ENCODE measurements at places on chromosomes 16 and 17.
A peak's percentile ranks its signal among the peaks of the same experiment; 100 is the strongest.

DNA sequence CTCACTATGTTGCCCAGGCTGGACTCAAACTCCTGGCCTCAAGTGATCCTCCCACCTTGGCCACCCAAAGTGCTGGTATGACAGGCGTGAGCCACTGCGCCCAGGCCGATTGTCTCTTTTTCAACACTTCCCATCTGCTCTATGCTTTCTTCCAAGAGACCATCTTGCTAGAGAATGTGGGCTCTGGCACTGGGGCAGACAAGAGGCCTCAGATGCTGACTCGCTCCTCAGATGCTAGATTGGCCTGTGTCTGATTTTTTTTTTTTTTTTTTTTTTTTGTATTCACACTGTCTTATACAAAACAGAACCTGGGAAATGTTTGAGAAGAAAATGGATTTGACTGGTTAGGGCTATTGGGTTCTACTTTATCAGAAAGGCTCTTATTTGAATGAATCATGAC is 58.2 kb downstream of the CYB5D2 start:
- DNase-seq = no peak

GRCh38 chr16:4893103-4893862 is 43.7 kb downstream of the PPL start:
- DNase-seq = no peak

GRCh38 chr16:19636436-19637267 is 81.1 kb downstream of the VPS35L start:
- no peak for DNase-seq

GRCh38 chr16:77033516-77033915 is 157.5 kb upstream of the MON1B start:
- no peak for DNase-seq

DNA sequence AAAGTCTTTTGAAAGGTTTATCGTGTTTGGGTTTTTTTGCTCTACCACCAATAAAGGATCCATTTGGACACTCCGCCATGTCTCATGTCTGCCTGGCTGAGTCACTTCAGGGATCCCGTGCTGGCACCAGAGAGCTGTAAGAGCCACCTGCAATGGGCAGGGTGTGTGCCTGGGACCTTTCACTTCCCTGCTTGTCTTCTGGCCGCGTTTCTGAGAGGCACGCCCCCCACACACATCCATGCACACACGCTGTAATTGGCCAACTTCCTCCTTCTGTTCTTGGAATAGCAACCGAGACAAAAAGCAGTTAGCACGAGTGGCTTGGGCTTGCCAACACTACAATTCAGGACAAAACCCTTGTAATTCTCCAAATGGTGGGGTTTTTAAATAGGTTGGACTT is 9.8 kb upstream of the SOST start:
- peak; percentile 90 for DNase-seq

GRCh38 chr17:65039336-65039988 is 17.1 kb downstream of the GNA13 start:
- DNase-seq = no peak

DNA sequence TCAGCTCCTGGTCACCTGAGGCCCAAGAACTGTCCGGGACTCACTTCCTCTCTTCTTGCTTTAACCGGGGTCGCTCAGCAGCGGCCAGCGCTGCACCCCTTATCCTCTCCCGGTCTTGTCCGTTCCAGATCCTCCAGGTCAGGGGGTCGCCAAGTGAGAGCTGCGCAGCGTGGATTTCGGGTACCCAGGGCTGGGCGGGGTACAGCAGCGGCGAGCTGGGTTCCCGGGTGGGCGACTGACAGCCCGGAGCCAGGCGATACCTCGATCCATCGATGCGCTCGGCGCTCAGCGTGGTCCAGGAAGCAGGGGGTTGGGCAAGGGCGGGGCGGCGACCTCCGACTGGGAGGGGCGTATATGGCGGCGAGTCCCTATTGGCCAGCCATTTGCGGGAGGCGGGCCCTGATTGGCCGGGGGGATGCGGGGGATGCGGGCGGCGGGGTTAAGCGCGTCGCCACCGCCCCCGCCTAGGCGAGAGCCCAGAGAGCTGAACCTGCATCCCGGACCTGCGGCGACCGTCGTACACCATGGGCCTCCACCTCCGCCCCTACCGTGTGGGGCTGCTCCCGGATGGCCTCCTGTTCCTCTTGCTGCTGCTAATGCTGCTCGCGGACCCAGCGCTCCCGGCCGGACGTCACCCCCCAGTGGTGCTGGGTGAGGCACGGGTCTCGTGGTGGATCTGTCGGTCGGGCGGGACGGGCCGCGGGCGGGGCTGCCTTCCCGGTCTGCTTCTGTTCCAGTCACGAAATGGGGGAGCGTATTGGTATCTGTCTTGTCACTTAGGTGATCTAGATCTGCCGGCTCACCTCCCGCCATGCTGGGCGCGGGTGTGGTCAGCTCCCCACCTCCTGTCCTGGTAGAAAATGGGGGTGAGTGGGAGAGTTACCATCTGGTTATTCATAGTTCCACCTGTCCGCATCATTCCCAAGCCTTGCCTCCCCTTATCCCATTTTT is at the start of gene PLA2G15:
Gene PLA2G15 (plus strand): TSS at position 471 of the 951 bp plus-strand sequence. CDS start 54 bp downstream, at position 525.
- peak; percentile 96 for DNase-seq

DNA sequence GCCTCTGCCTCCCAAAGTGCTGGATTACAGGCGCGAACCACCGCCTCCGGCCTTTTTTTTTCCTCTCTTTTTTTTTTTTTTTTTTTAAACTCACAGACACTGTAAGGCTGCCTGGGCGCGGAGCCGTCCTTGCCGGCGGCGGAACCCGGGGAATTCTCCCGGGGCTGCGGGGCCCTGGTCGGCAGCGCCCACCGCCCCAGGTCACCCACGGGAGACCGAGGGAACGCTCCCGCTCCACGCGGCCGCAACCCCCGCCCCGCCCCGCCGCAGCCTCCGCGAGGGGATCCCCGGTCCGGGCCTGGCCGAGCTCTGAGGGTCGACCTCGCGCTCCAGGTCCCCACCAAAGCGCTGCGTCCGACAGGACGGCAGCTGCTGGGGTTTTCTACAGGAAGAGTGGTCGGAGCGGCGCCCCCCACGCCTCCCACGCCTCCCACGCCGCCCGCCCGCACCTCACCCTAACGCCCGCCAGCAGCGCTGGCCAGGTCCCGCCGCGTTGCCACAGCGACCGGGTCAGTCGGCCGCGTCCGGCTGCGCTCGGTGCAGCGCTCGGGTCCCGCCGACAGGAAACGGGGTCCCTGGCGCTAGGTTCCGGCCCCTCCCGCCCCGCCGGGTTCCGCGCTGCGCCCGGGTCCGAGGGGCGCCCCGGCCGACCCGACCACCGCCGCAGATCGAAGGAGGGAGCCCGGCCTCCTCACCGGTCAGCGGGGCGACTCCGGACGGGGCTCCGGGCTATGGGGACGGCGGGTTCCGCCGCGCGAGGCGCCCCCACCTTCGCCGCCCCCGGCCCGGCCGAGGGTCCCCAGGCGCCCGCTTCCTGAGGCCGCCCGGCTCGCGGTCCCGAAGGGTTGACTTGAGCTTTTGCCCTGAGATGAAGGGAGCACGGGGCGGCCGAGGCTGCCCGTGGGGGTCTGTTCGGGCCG is at the start of gene CCDC57:
Gene CCDC57 (minus strand): TSS at position 512 of the 920 bp plus-strand sequence. CDS start 10,898 bp downstream, outside the sequence.
- DNase-seq = peak; percentile 76

GRCh38 chr17:29294580-29294900 is 592 bp upstream of the NUFIP2 start:
- no peak for DNase-seq

GRCh38 chr17:37054894-37055293 is 106.1 kb downstream of the AATF start:
- no peak for DNase-seq

DNA sequence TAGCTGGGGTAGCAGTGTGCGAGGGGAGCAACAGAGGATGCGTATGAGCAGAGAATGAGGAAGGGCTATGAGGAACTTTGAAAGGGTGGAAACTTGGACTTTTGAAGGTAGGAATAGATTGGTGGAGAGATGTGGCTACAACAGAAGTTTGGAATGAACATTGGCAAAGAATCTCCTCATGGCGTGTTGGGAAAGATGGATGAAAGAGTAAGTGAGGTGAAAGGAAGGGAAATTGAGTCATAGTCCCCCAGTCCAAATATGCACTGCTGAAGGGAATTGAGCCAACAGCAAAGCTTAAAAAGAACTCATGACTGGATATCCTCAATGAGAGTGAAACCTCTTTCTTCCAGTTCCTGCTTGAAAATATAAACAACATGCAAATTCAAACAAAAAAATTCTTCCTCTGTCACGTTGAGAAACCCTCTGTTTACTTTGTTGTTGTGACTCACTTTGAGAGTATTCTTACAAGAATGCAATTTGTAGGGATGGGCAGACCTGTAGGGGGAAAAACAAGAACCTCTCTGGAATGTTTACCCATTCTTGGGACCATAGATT is 313.2 kb upstream of the KCNJ16 start:
- no peak for DNase-seq

DNA sequence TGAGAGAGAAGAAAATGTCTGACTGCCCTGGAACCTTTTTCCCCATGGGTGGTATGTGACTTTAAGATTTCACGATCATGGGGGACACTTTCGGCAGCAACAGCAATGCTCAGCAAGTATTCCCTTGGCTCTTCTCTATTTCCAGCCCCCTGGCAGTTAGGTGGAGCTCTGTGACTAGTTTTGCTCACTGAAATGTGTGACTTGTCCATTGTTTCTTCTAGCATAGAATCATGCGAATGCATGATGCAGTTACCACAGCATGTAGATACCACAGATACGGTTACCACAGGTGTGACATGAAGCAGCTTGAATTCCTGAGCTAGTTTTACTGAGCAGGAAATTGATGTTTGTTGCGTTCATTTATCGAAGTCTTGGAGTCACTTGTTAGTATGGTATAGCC is 1034.5 kb upstream of the EEF2KMT start:
- no peak for DNase-seq

DNA sequence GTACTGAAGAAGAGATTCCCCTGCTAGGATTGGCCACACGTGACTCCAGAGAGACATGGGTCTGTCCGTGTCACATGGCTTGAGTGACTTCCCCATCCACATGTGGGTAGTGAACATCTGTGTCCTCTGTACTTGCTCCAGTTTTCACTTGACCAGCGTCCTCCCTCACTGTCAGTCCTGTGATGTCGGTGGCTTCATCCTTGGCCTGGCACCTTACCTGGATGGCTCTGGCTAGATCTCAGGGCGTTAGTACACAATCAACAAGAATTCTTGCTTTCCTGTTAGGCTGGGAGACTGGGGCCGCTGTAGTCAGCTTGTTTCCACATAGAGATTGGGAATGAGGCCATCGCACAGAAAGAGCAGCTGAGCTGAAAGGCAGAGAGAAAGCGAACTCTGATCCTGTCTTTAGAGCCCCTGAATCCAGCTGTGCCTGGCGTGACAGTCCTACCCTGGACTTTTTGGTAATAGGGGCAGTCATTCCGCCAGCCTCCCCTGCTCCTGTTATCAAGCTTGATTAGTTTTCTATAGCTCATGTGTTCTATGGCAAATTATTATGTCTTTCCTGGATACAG is 227.3 kb downstream of the SNX29 start:
- no peak for DNase-seq

DNA sequence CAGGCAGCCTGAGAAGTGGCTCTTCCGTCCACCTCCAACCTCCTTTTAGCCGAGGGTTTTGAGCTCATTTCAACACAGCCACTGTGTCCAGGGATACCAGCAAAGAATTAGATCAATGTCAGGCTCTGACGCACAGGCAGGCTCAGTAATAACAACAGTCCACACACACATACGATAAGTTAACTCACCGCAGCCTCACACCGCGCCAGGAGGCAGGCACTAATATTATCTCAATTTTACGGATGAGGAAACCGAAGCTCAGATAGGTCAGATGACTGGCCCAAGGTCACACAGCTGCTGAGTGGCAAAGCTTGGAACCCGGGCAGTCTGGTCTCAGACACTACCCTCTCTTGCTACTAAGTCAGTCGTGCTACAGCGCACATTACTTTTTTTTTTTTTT is 22.9 kb downstream of the ABR start:
- no peak for DNase-seq

GRCh38 chr16:64910356-64910755 is 211.5 kb downstream of the CDH11 start:
- DNase-seq = no peak

- no peak for DNase-seq
Observed at GRCh38 chr17:17942846-17943245, 29.4 kb downstream of the TOM1L2 start.

DNA sequence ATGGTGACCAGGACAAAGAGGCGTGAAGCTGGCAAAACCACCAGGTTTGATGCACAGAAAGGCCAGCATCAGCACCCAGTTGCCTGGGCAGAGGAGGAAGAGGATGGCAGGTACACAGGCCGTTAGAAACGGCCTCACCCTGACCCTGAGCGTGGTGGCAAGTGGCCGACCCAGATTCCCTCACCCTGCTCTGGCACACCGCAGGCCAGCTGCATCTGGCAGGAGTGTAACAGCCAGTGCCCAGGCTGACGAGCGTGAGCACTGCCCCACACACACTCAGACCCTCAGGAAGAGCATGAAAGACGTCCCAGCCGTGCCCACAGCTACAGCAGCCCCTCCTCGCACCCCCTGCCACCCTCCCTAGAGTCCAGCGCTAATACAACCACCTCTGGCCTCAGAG is 82.0 kb downstream of the ANKRD11 start:
- DNase-seq = no peak

DNA sequence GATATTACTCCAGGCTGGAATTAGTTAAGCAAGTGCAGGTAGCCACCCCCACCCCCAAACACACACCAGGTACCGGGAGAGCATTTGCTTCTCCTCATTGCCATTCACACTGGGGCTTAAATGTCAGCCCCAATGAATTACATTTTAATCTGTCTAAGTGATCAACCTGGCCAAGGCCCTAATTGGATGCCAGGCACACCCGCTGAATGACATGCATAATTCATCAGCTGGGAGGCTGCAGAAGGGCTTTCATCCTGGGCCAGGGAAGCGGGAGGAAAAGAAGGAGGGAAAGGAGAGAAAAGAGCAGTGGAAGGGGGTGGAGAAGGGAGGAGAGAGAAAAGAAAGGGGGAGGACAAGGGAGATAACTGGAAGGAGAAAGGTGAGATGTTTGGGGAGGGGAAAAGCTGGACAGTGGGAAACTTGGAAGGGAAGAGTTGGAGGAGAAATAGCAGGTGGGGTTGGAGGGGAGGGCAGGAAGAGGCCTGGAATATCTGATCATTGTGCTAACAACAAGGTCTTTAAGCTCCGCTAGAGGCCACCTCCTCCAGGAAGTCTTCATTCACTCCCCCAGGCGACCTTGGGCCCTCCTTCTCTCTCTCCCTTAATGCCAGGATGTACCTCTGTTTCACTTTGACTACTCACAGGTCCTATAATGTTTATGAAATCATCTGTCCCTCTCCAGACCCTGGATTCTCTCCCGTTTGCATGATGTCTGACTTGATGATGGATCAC is 40.1 kb upstream of the CES5A start:
- no peak for DNase-seq

DNA sequence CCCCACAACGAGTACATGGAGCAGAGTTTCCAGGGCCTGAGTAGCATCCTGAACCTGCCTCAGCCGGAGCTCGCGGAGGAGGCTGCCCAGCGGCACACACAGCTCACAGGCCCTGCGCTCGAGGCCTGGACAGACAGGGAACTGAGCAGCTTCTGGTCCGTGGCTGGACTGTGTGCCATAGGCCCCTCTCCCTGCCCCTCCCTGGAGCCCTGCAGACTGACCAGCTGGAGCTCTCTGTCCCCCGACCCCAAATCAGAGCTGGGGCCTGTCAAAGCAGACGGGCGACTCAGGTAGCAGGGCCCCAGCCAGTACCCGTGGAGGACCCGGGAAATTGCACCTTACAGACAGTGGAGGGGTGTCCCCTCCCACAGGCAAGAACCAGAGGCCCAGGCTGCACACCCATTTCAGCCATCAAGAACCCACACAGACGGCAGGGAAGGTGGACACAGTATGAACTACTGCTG is 13.0 kb downstream of the MRPL27 start:
- no peak for DNase-seq

GRCh38 chr16:81435103-81435502 is 9.5 kb upstream of the CMIP start:
- DNase-seq = no peak

GRCh38 chr17:35345445-35345925 is 27.9 kb downstream of the SLFN11 start:
- DNase-seq = no peak

All from HL-60 (cell line).